ENCODE measurements at places on chromosomes 13 and 19.

DNA sequence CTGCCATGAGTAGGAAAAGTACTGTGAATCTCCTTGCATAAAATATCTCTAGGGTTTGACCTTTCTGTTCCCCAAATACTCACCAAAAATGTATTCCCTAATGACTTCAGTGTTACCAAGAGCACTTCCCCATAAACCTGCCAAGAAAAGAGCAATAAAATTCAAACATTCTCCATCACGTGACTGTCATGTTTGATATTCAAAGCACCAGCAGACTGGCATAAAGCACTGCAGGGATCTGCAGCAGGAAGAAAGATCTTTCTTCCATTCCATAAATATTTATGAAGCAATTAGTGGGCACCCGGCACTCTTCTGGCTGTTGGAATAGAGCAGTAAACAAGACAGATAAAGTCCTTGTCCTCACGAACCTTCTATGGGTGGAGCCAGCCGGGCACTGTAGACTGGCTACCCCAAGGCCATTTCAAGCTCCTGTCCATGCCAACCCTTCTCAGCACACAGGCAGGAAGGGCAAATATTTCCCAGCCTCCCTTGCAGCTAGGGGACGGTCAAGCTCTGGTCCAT lies 20.3 kb downstream of the PLA2G4C start:
- no peak for DNase-seq

DNA sequence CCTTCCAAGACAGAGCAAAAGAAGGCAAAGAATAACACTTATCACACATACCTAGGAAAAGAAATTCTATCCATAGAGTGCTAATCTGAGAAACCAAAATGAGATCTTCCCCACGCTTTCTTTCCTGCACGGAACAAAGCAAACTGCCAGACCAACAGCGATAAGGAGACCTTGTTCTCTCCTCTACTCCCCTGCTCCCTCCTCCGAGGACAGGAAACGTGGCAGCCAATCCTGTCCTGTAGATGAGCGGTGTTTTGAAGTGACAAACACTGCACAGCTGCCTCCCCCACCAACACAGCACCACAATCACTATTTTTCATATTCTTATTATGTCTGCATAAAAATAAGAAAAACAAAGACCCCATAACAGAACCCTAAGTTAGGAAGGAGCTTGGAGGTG lies 113.9 kb upstream of the IRS2 start:
- no peak for DNase-seq

DNA sequence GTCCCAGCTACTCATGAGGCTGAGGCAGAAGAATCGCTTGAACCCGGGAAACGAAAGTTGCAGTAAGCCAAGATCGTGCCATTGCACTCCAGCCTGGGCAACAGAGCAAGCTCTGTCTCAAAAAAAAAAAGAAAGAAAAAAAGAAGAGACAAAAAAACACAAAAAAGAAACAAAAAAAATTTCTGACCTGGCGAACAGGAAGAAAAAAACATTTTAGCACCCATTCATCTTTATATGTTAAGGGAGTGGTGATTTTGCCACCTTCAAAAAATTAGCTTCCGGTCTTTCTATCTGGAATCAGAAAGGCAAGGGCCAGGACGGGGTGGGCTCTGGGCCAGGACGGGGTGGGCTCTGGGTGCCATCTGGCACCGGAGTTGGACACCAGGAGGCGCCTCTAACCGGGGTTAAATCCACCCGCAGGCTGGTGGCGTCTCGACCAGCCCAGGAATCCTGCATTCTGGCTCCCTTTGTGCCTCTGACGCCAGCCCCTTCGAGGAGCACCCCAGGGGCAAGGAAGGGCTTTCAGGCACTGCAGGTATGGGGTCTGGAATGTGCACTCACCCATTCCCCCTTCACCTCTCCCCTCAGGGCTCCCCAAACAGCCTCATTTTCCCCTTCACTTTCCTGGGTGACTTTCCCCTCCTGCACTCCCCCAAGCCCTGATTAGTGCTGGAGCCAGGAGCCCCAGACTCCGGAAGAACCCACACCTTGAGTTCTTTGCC lies 10.4 kb upstream of the ZSWIM4 start:
- DNase-seq: no peak

DNA sequence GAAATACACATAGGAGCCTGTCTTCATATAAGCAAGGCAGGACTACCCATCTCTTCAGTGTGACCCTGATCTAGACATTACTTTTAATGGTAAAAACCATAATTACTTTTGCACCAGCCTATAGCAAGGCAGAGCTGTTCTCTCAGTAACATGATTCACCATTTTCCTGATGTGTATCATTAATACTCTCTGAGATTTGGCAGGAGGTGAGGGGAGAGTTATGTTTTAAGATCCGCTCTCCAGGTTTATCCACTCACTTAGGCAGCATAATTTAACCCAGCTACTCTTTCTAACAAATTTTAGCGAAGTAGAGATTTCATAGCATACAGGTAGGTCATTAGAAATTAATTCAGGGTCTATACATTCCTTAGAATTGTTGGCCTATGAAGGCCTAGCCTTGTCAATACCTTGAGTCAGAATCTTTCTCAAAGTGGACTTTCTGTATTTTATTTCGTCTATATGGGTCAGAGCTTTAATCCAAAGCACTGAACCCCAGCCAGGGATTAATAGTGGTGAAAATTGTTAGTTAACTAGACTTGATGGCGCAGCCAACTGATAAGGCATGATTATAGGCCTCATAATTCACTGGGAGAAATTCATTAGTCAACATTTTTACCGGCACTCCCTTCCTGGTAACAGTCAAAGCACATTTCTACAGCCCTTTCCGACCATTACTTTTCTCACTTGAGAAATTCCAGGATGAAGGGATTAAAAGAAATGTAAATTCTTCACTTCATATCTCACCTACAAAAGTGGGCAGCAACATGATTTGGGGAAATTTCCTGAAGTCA lies 955.1 kb downstream of the DIAPH3 start:
- DNase-seq: no peak

- no peak for DNase-seq
Measured at GRCh38 chr19:55495646-55496349, 7.6 kb downstream of the SSC5D start.

- no peak for DNase-seq
Measured at GRCh38 chr13:111854403-111854802, 212.5 kb upstream of the SOX1 start.

DNA sequence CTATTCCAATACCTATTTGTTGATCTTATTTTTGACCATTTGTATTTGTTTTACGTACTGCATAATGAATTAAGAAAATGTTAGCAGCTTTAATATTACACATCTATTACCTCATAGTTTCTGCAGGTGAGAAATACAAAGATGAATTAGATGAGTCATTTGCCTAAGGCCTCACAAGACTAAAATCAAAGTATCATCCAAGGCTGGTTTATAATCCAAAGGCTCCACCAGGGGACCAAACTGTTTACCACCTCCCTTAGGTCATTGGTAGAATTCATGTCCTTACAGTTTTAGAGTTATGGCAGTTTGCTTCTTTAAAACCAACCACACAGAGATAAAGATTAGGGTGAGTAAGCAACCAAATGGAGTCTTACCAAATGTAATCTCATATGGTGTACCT lies 848.1 kb downstream of the SLITRK6 start:
- no peak for DNase-seq

GRCh38 chr13:43200736-43201135 lies 177.3 kb downstream of the DNAJC15 start:
- no peak for DNase-seq

GRCh38 chr13:114108141-114108761 lies 24.2 kb downstream of the RASA3 start:
- DNase-seq: no peak

- DNase-seq: no peak
Measured at GRCh38 chr13:37263871-37264270, 158.4 kb upstream of the CSNK1A1L start.

DNA sequence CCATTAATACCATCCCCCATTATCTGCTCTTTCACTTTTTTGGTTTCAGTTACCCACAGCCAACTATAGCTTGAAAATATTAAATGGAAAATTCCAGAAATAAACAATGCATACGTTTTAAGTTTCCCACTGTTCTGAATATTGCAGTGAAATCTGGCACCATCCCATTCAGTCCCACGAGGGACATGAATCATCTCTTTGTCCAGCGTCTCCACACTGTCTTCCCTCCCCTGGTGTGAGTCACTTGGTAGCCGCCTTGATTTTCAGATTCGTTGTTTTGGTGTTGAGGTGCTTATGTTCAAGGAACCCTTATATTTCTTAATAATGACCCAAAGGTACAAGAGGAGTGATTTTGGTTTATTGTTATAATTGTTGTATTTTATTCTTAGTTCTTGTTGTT lies 246.1 kb downstream of the DCT start:
- DNase-seq: no peak

- DNase-seq: no peak
Measured at GRCh38 chr19:4388337-4389063, 11.8 kb downstream of the SH3GL1 start.

- no peak for DNase-seq
Measured at GRCh38 chr13:39559847-39560246, 43.1 kb downstream of the LHFPL6 start.

- DNase-seq: no peak
Measured at GRCh38 chr19:54439174-54439851, 9.7 kb upstream of the LENG8 start.

DNA sequence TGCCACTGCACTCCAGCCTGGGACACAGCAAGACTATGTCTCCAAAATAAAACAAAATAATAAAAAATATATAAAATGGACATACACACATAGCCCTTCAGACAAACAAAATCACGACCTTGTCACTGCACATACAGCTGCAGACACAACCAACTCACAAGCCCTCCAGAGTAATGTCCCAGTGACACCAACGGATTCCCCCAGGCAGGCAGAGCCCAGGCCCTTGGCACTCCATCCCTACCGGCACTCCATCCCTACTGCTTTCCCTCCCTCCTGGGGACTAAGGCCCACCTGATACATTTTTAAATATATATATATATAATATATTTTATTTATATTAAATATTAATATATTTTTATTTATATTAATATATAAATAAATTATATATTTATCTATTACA lies 18.5 kb downstream of the ZNF101 start:
- no peak for DNase-seq

GRCh38 chr19:43957891-43958290 lies 6.9 kb downstream of the ZNF221 start:
- DNase-seq: no peak

- DNase-seq: no peak
Measured at GRCh38 chr13:80131204-80131603, 209.7 kb downstream of the SPRY2 start.

- DNase-seq: no peak
Measured at GRCh38 chr13:68345963-68346531, 1115.9 kb upstream of the PCDH9 start.

GRCh38 chr19:862581-863314 lies 3.3 kb downstream of the CFD start:
- no peak for DNase-seq

DNA sequence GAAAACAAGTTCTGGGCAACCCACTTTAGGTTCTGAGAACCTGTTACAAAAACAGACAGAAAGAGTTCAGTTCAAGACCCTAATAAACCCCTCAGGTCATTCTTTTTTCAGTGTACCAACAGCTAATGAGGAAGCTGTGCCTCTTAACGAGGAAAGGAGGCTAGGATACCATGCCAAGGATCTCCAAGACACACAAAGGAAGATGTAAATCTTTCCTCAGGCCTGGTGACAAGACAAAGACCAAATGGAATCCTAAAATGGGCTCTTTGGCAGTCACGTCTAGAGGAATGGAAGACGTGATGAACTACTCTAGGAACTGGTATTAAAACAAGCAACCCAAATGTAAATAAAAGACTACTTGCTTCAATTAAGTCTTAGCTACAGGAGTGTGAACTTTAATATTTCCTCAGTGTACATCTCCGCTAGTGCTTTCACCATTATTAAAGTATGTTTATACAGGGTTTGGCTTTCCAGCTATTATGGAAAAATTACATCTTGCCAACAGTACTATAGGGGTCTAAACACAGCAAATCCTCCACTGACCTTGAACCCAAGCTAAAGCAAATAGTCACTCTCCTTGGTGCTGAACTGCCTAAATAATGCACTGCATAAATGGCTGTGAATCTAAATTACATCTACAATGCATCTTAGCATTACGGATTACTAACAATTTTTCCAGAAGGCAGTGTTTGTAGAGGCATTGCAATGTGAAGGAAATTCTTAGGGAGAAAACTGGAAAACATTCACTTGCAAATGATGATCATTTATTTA lies 42.3 kb downstream of the ENOX1 start:
- DNase-seq: no peak

DNA sequence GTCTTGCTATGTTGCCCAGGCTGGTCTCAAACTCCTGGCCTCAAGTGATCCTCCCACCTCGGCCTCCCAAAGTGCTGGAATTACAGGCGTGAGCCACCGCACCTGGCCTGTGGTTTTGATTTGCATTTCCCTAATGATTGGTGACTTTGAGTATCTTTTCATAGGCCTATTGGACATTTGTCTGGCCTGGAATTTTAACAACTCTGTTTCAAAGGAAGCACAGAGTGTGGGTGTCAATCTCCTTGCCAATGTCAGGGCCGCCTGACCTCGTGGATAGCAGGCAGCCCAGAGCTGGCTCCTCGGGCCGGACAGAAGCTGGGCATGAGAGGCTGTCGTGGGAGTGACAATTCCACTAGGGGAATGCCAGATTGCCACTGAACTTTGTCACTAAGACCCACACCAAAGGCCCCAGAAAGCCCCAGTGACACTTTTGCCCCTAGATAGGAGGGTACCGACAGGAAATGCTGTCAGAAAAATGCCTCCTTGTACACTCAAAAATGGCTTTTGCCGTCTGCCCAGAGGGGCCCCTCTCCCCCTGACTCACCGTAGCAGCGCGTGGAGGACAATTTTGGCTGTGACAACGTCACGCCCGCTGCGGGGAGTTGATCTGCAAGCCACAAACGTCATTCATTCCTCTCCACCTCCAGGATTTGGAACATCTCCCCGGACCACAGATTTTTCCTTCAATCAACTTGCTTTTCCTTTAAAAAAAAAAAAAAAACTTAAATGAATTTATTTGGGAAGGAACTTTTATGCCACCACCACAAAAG lies 11.7 kb upstream of the ADGRE5 start:
- DNase-seq: no peak

DNA sequence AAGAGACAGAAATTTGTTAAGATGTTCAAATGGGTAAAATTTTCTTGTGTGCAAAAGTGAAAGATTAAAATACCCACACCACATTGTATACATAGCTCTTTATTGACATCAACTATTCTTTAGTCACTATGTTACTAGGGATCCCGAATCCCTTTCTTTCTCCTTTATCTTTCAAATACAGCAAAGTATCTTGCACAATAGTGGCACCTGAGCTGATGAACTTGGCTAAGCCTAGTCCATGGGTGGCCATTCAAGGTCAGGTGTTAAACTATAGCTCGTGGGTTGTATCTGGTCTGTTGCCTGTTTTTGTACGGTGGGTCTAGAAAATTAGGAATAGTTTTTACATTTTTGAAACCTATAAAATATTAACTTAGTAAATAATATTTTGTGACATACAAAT lies 210.9 kb downstream of the SLITRK6 start:
- DNase-seq: no peak
